Kidney capillary endothelial cell (primary cell): ENCODE measurements at places on chromosomes 3 and 15.

GRCh38 chr3:46414739-46415138 lies 7.7 kb downstream of the CCRL2 start:
- no peak for DNase-seq

GRCh38 chr3:167736264-167736787 lies 805 bp downstream of the SERPINI1 start:
- no peak for DNase-seq

DNA sequence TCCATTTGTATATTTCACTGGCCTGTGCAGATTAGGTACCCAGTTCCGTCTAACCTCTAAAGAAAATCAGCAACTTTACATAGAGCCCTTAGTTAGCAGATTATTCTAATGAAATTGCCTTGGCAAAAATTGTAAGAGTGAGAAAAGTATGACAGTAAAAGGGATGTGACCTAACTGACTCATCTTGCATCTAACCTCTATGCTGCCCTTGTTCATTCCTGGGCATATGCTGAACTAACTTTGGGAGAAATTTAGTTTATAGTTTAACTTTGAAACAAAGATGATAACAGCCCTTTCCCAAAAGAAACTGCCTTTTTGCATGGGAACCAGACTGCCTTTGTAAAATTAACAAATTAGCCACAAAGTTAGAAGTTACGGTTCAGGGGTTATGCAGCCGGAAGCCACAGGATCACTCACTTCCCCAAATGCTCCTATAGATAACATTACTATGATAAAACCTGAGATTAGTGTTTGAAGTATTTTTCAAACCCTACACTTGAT lies 839.8 kb upstream of the ALCAM start:
- no peak for DNase-seq

- DNase-seq = no peak
These were observed 55.8 kb downstream of the RSRC1 start for GRCh38 chr3:158165730-158166129.

DNA sequence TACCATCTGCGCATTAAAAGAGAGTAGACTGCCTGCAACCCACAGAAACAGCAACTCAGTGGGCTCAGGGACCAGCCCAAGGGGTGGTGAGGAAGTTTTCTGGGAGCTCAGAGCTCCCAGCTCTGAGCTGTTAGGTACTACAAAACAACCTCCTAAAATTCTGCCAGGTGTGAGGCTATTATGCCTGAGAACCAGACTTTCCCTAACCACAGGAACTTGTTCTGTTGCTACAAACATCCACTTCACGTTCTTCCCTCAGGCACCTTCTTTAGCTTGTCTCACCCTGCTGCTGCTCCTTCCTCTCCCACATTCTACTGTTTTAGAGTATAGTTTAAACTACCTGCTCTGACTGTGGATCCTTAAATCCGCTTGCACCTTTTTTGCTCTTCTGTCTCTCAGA lies 399.4 kb downstream of the ROBO1 start:
- DNase-seq = no peak

GRCh38 chr15:31563421-31563820 lies 236.8 kb downstream of the KLF13 start:
- DNase-seq = no peak

GRCh38 chr3:197750858-197751737 lies 1.4 kb downstream of the FYTTD1 start:
- peak; percentile 10 for DNase-seq

- DNase-seq = no peak
These were observed 97.4 kb downstream of the ST6GAL1 start for GRCh38 chr3:187027531-187028278.

DNA sequence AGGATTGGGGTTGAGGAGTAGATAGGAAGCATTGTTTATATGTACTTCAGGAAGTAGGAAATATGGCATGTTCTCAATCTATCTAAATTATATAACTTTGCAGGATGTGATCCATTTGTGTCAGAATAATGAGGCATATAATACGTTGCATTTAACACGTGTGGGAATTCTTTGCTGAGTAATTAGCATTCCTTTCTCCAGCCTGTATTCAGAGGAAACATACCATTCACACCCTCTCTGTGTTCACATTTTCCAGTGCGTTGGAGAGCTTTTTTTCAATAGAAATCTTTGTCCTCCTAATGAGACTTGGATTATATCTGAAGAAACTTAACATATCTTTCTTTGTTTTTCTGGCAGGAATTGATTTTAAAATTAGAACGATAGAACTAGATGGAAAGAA lies 33.0 kb upstream of the APH1B start:
- DNase-seq = peak; percentile 63

DNA sequence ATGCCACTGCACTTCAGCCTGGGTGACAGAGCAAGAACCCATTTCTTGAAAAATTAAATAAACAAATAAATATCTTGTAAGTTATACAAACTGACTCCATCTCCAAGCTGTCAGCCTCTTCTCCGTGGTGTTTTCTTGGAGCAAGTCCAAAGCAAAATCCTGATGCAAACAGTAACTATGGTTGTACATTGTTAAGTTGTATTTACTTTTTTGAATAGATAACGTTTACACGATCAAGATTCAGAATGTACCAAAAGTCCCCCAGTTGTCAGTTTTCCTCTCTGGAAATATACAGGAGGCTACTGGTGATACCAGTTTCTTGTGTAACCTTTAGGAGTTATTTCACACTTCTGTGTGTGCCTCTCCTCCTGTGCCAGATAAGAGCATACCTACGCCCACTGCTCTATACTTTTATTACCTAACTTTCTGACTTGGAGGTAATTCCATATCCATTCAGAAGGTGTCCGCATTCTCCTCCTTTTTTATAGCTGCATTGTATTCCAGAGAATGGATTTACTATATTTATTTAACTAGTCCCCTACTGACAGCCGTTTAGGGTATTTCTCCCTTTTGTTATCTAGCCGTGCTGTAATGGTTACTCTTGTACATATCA lies 14.2 kb downstream of the CMTM7 start:
- DNase-seq = no peak

DNA sequence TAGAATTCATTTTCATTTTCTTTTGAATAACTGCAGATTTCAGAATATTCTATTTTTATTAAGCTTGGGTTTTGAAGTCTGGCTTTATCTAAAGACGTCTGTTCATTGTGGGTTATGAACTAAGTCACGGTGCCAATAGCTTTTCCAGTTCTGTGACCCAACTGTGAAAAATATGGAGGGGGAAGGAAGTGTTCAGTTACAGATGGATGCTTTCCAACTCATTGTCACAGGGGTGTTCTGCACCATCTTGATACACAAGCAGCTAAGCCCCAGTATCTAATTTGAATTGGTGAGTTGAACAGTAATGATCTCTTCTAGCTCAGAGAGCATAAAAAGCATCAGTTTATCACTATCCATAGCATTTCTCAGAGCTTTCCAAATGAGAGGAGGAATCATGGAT lies 710.6 kb downstream of the EDEM1 start:
- no peak for DNase-seq

- no peak for DNase-seq
These were observed 42.4 kb upstream of the VPS8 start for GRCh38 chr3:184769382-184770170.

DNA sequence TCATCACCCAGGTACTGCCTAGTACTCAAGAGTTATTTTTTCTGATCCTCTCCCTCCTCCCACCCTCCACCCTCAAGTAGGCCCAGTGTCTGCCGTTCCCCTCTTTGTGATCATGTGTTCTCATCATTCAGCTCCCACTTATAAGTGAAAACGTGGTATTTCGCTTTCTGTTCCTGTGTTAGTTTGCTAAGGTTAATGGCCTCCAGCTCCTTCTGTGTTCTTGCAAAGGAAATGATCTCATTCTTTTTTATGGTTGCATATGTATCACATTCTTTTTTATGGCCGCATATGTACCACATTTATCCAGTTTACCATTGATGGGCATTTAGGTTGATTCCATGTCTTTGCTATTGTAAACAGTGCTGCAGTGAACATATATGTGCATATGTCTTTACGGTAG lies 8.2 kb upstream of the GANC start:
- DNase-seq = no peak

GRCh38 chr3:165725296-165725695 lies 111.9 kb downstream of the BCHE start:
- no peak for DNase-seq

DNA sequence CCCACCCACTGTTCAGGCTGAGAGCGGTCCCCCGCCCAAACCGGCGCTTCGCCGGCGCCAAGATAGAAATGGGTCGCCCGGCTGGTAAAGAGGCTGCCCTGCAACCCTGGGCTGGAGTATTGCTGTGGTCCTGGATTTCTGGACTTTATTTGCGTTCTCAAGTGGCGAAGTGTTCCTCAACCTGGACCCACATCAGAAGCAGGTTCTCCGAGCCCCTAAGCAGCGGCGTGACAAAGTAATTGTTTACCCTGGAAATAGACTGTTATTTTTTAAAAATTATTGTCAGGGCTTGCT lies 481 bp upstream of the DYNC1LI1 start:
- DNase-seq = no peak

DNA sequence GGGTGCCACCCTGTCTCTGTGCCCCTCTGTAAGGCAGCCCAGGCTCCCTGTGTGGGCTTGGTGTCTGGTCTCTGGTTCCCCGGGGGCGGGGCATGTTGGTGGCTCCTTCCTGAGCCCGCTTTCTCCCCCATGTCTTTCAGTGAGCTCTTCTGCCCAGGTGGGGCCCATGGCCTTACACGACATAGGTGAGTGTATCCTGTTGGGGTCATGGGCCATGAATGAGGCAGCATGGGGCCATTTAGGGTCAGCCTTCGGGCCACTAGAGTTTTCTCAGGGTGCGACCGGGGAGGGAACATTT lies 195.1 kb downstream of the UBE3A start:
- DNase-seq = no peak

- no peak for DNase-seq
These were observed 7.4 kb upstream of the TBC1D5 start for GRCh38 chr3:17749705-17750293.

GRCh38 chr3:72145506-72146380 lies 360.8 kb upstream of the PROK2 start:
- no peak for DNase-seq

DNA sequence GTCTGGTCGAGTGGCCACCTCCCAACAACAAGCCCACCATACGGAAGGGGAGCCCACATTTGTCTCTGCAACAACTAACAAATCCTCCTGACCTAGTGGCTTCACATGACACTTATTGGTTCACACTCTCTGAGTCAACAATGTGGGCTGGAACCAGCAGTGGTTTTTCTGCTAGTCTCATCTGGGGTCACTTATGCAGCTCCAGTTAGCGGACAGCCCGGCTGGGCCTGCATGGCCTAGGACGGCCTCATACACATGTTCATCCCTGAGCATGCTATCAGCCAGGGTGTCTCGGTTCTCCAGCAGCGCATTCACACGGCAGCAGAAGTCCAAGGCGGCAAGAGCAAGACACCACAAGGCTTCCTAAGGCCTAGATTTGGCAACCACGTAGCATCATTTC lies 281.7 kb downstream of the XXYLT1 start:
- DNase-seq = no peak

- DNase-seq = no peak
These were observed 141.4 kb downstream of the FOXP1 start for GRCh38 chr3:71441925-71442651.

DNA sequence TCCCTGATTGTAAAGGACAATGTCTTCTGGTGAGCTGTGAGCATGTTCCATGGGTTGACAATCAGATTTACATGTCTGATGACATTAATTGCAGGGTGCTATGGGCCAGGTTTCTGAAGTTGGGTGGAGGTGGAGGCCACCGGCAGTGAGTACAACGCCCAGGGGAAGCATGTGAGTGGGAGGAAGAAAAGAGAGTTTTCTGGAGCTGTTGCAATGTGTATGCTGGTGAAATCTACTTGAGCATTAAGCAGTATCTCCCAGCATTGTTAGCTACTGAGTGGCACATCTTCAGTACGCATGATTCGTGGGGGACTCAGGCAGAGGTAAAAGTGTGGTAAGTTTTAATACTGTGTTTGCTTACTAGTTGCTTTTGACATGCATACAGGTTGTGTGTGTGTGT lies 26.6 kb downstream of the TMEM45A start:
- DNase-seq = no peak

- no peak for DNase-seq
These were observed 16.8 kb downstream of the C3orf20 start for GRCh38 chr3:14691719-14692118.

DNA sequence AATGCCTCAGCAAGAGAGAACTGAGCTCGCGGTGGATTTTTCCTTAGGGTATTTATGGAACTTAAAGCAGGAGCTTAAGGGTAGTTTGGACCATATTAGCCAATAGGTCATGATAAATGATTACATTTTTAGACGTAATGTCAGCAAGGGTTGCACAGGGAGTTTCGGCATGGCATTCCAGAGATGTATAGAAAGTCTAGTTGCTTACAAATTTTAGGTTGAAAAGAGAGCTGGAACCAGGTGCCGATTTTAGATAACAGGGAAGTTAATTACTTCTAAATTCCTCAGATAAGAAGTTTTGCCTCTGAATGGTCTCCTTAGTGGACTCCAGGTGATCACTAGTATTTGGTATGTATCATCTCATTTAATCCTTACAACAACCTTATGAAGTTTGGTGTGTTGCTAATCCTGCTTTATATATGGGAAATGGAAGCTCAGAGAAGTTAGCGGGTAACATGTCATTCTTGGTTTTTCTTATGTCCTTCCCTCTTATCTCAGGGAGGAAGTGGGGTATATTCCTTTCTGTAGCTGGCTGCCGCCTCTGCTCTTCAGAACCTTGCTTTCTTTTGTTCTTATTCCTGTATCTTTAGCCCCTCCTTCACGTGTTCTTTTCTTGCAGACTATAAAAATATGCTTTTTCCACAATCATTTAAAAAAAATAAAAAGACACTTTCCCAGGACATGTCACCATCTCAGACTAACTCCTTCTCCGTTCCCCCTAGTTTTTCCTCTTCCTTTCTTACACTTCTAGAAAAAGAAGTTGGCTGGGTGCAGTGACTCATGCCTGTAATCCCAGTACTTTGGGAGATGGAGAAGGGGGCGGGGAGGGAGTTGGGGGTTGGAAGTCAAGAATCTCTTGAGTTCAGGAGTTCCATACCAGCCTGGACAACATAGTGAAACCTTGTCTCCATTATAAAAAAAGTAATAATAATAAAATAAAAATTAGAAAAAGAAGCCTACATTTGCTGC lies 25.7 kb downstream of the IQGAP1 start:
- no peak for DNase-seq

DNA sequence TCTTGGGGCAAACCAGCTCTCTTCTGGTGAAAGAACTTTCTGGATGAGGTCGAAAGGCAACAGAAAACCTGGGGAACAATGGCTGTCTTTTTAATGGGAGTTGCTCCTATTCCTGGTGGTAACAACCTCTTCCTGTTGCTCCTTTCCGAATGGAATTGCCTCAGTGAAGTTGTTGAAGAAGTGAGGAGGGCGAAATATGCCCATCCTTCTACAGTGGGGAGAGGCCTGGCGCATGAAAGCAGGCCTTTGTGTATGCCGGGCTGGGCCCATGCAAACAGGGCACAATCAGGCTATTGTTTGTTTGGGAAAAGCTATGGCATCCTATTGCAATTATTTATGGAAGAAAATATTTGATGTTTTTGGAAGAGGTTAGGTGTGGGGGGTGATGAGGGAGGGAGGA lies 166.9 kb downstream of the IGF1R start:
- no peak for DNase-seq

GRCh38 chr3:119236756-119237155 lies 3.9 kb downstream of the B4GALT4 start:
- no peak for DNase-seq
